GM23338 (cell line): ENCODE measurements at places on chromosomes 5 and 9. TPM values are rescaled to one million over a fixed set of nuclear protein-coding genes. Genes with fewer than 3 reads are reported as not detected.
A peak's percentile ranks its signal among the peaks of the same experiment; 100 is the strongest.

The C1QTNF3 gene
- total RNA-seq, result 0.97 and 1.7 TPM in 2 replicates

GRCh38 chr9:133961226-133962165 lies 30.6 kb downstream of the VAV2 start:
- no peak for DNase-seq

The CBY3 gene
- total RNA-seq, result 0.52 and 2.3 TPM in 2 replicates

GRCh38 chr9:108845947-108846346 lies 9.8 kb downstream of the ACTL7B start:
- DNase-seq, result no peak

The TLX3 gene
- 0.83 TPM in 1 of 2 replicates, not detected in the other for total RNA-seq

The GABRB2 gene
- 0.04 and 0.94 TPM in 2 replicates for total RNA-seq

The PDZD2 gene
- 16.9 and 19.8 TPM in 2 replicates for total RNA-seq

- DNase-seq, result no peak
These were observed 29.0 kb downstream of the ABLIM3 start for GRCh38 chr5:149170299-149170698.

DNA sequence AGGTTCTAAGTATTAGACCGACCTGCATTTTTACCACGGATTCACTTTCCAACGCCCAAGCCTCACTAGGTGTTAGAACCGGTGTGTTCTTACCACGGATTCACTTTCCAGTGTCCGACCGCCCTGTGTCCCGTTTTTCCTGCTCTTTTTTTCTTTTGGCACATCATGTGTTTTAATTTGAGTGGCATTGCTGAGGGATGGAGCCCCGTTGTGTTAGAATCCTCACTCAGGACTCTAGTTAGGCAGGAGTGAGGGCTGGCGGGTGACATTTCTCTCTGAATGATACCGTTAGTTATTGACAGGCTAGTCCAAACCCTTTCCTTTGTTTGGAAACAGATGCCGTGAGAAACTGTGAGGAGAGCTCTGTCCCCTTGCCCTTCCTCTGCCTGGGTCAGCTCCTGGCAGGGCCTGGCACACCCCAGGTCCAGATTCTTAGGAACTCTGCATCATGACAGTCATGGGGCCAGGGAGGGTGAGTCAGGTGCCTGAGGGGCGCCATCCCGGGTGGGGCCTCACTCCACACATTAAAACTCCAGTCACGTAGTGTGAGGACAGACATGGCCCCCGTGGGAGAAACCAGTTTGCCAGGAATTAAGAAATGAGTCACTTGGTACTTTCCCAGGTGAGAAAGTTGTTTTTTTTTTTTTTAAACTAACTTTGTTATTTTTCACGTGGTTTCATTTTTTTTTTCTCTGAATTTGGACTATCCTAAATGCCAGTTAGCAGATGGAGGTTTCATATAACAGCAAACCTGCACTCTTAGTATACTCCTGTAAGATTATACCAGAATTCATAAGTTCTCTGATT lies 15.8 kb downstream of the EXOC3 start:
- DNase-seq, result no peak

GRCh38 chr5:66122379-66123034 lies 21.6 kb upstream of the SREK1 start:
- DNase-seq, result no peak

- DNase-seq, result no peak
These were observed 42.6 kb upstream of the NPR3 start for GRCh38 chr5:32668552-32668951.

The F2R gene
- total RNA-seq, result 20.3 and 26.0 TPM in 2 replicates

- no peak for DNase-seq
These were observed 205.4 kb downstream of the SNX18 start for GRCh38 chr5:54722846-54723433.

- no peak for DNase-seq
These were observed 70.5 kb downstream of the NEK6 start for GRCh38 chr9:124328285-124328684.

DNA sequence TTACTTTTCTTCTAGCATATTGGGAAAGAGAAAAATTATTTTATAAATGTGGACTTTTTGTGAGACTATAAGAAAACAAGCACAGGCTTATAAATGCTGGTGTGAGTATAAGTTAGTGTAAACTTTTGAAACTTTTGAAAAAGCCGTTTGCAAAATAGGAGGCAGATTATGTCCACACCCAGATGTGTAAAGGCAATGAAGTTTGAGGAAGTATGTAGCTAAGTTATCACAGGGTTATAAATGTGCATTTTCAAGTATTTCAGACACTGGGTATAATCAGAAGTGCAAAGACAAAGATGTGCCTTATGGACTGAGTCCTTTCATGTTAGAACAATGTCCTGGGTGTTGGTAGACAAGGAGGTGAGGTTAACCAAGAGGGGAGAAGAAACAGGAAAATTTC lies 85.5 kb downstream of the ANXA1 start:
- no peak for DNase-seq

DNA sequence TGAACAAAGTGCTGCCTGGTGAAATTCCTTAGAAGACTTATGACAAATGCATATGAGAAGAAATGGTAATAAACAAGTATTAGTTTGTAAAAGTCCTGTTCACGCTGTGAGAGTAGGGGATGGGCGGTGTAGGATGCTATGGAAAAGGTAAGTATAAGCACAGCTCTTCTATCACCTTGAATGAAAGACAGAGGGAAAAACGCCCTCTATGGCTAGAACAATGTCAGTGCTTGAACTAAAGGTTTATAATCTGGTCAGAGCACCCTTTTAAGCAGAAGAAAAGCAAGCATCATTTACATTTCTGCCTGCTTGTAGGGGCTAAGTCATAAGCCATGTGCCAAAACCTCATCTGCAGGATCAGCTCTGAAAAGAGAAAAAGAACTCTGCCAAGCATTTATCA lies 115.2 kb downstream of the LHFPL2 start:
- peak; percentile 77 for DNase-seq

GRCh38 chr9:83937861-83938455 lies 16.7 kb upstream of the KIF27 start:
- peak; percentile 94 for DNase-seq

The PCDHAC2 gene
- total RNA-seq, result 11.8 and 13.1 TPM in 2 replicates

The CNTFR gene
- total RNA-seq, result 1.1 and 1.9 TPM in 2 replicates

The HSD17B4 gene
- 277 and 326 TPM in 2 replicates for total RNA-seq

GRCh38 chr9:132230605-132231004 lies 68.7 kb downstream of the NTNG2 start:
- no peak for DNase-seq

DNA sequence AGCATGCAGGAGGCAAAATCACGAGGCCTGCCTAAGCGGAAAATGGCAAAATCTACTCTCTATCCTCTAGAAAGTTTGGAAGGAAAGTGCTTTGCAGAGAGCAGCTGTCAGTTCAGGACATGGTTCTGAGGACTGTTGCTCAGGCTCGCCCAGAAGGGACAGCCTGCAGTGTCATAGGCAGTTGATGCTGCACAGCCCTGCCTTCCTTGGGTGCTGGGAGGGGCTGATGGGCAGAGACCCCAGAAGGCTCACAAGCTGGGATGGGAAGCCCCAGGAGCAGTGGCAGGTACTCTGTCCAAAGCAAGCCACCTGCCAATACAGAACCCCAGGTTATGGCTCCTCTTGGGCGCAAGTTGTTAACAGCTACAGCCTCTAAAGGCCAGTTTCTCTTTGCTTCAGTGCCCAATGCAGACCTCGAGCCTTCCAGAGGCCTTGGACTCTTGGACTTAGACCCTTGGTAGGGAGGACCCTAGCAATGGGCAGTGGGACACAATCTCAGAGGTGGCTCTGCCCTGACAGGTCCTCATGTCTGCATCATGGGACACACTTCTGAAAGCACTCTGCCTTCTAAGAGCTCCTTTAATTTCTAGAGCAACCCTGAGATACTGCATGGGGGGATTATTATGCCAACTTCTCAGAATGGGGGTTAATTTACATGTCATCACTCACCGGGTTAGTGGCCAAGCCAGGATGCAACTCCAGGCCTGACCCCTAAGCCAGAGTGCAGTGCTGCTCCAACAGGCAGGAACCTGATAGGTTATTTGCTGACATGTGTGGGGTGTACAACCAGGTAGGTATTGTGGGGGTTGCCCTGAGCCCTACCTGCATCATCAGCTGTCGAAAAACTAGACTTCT lies 57.1 kb downstream of the MACROH2A1 start:
- DNase-seq, result no peak

The SPATA31D4 gene
- total RNA-seq, result not detected in 2 replicates
